ENCODE measurements at places on chromosomes 4 and X. TPM values are rescaled to one million over a fixed set of nuclear protein-coding genes. Genes with fewer than 3 reads are reported as not detected.

DNA sequence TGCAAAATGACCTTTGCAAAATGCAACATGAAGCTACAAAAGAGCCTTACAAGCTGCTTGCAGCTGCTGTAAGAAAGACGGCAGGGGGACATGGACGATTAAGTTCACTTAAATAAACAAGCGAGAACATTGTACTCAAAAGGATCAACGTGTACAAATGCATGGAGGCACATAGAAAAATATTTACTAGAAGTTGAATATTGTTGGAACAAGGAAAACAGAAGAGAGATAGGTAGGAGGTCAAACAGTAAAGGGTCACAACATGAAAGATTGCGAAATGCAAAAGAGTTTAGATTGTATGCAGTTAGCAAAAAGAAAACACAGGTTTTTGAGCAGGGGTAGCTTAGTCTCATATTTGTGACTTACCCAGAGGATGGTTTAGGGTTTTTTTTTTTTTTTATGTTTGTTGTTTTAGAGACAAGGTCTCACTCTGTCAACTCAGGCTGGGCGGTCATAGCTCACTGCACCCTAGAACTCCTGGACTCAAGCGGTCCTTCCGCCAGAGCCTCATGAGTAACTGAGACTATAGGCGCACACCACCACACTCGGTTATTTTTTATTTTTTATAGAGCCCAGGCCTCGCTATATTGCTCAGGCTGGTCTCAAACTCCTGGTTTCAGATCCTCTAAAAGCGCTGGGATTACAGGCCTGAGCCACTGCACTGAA, 1.4 kb upstream of the PHF8 start:
- DNase-seq: no peak

Gene STAP1
- 47.5 TPM for total RNA-seq

DNA sequence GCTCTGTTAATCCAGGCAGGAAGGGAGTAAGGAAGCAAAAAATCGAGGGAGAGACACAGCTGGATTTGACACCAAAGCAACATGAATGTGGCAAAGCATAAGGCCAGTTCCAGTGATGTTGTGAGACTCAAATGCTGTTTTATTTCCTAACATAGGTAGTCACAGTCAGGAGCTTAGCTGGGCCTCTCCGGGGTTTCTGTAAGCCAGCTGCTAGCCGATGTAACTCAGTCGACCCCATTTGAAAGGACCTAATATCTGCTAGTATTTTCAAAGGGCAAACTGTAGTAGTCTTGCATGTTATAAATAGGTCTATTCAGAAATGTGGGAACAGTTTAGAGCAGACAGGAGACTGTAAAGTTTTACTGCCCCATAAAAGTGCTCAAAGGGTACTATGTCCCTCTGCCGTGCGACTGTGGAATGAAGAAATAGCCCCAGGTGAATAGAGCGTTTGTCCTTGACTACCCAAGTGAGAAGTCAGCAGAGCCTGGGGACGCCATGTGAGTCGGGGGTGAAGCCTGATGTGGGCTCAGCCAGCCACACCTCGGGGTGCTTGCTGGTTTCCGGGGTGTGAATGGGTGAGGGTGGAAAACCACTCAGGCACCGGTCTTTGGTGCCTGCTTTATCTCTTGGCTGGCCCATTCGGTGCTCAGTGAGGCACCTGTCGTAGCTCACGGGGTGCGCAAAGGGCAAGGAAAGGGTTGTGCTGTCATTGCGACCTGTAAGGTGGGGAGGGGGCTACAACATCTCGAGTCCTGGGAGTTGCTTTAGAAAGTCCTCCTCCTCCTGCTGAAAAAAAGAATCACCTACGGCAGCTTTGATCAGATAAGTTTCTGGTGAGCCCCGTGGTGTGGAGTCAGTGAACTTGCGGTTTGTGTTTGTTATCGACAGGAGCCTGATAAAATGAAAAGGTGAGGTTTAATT, 745 bp downstream of the TRIM2 start:
- DNase-seq: peak; percentile 67

Gene SFRP2
- not detected for total RNA-seq

DNA sequence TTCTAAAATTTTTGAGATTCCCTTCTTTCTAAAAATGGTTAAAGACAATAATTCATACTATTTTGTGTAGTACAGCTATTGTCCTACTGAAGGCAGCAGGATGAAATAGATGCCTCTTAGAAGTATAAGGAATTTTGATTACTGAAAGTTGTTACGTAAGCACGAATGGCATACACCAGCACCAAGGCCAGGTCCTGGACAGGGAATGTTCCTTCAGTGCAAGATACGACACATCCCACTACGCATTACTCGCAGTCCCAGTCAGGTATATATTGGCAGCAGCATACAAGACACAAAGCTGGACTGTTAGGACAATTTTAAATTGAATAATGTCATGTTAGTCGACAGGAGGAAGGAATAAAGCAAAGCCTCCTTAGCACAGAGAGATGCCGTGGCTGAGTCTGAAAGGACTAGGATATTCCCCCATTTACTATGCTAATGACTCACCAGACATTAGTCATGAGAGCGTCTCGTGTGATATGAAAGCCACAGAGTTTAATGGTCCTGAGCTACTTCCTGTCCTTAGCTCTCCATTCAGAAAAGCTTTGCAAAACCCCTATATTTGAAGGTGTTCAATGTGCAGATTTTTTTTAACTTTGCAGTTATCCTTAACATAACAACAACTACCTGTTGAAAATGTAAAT, 504.3 kb downstream of the FAM133A start:
- DNase-seq: no peak

GRCh38 chrX:39903937-39904336, 193.8 kb downstream of the BCOR start:
- no peak for DNase-seq

- DNase-seq: no peak
These were observed 7.5 kb upstream of the HAUS7 start for GRCh38 chrX:153477901-153478300.

DNA sequence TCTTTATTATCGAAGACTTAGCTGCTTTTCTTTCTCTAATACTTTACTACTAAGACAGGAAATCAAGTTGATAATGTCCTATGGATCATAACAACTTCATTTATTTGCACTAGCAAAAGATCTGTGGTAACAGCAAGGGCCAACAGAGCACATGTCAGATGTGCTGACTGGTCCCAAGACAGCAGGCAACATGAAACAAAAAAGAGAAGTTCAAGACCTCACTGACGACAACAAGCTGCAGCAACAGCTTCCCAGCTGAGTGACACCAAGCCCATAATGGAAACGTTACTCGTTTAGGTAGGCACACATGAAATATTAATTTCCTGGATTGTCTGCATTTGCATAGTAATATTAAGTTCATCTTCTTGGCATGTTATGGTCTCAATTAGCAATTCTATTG, 126.9 kb downstream of the UNC5C start:
- DNase-seq: no peak

DNA sequence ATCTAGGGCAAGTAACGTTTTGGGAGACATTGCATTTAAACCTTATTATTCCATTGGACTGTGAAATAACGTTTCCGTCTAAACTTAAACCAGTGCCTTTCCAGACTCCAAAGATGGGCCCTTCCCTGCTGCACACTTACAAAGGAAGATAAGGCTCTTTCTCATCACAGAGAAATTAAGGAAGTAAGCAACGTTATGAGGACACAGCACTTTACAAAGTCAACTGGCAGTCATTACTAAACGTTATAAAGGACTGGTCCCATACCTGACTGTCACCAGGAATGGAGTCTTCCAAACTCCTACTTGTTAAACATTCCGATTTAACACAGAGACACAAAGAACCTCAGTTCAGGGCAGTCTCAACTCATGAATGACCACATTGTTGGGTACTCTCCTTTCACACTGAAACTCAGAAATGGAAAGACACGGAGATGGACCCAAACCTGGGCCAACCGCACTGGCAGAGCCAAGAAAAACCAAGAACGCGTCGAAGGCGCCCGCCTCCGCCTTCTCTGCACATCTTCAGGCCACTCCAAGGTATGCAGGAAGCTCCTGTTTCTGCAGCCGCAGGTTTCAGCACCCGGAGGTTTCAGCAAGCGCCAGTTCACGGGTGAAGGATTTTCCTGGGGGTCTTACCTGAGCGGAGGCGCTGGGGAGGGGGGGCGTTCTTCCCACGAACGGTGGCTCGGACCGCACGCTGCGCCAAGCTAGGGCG, 670 bp downstream of the PAPSS1 start:
- DNase-seq: peak; percentile 78

Gene TEX13D
- total RNA-seq: 2.0 TPM

GRCh38 chrX:133834771-133835170, 150.6 kb downstream of the GPC3 start:
- DNase-seq: no peak

- no peak for DNase-seq
These were observed 31.1 kb downstream of the STK32B start for GRCh38 chr4:5082376-5082775.

GRCh38 chr4:168716406-168717129, 219.7 kb downstream of the PALLD start:
- DNase-seq: no peak

DNA sequence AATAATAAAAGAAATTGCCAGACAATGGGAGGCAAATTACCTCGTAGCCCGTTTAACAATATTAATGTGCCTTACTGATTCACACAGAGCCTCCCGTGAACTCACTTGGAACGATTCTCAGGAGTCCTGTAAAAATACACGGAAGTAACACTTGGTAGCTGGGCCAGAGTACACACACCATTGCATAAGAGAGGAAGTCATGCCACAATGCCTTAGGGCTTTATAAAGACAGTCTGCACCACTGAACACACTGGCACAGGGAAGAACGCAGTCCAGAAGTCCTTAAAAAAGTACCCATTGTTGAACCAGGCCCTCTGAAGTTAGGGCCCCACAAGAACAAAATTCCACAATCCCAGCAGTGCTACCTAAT, 15.1 kb downstream of the SLC2A9 start:
- DNase-seq: peak; percentile 62

GRCh38 chrX:151039351-151039750, 56.2 kb downstream of the HMGB3 start:
- no peak for DNase-seq

DNA sequence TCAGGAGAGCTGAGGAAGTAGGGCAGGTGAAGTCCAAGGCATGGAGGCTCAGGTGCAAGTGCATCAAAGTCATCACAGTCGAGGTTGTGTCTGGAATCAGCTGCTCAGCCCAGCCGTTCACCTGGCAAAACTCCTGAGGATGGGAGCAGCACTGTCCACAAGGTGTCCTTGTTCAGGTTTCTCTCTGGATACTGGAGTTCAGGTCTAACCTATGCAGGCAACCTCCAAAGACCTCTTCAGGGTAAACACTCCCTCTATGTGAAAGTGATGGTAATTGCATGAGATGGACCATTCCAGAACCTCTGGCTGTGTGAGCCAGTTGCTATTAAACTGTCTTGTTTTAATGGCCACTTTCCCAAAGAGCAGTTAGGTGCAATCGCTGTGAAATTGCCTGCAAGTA, 120.2 kb upstream of the PSAPL1 start:
- no peak for DNase-seq

DNA sequence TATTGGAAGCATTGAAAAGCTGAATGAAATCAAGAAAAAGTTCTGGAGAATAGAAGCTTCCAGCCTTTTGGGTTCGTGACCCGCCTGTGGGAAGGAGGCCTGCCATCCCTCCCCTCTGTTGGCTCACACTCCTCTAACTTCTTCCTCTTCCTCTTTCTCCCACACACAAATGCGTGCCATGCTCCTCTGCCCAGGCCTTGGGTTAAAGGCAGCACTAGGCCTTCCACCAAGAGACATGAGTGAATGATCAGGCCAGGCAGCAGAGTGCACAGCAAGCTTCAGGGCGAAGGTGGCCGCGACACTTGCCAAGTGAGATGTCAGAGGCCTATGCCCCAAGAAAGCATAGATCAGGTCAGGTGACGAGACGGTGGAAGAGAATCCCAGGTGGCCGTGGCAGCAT, 38.4 kb downstream of the FAM193A start:
- no peak for DNase-seq

DNA sequence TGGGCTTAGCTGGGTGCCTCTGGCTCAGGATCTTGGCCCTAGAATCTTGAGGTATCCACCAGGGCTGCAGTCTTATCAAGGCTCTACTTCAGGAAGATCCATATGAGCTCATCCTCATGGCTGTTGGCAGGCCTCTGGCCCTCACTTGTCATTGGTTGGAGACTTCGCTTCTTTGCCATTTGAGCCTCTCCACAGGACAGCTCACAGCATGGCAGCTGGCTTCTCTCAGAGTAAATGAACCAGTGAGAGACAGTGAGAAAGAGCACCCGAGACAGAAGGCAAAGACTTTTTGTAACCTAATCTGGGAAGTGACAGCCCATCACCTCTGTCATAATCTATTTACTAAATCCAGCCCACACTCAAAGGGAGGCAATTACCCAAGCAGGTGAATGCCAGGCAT, 236.8 kb downstream of the GPAT3 start:
- no peak for DNase-seq

- no peak for DNase-seq
These were observed 47.1 kb downstream of the SORBS2 start for GRCh38 chr4:185764876-185765275.

- no peak for DNase-seq
These were observed 64.0 kb upstream of the PRKX start for GRCh38 chrX:3777416-3777815.

Gene TACR3
- total RNA-seq: not detected

DNA sequence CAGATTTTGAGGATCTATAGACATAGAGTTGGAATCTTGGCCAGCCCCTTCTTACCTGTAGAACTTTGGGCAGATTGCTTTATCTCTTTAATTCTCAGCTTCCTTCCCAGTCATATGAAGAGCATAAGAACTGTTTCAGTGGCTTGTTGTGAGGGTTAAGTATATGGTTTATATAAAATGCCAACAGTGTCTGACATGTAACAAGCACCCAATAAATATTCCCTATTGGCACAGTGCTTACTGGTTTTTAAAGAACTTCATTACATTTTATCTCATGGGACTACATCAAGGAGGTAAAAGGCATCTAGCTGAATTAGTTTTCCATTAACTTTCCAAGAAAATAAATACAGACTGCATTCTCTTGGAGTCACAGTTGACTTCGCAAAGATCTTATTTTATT, 106.7 kb upstream of the LIMCH1 start:
- no peak for DNase-seq

Gene GABRE
- not detected for total RNA-seq

DNA sequence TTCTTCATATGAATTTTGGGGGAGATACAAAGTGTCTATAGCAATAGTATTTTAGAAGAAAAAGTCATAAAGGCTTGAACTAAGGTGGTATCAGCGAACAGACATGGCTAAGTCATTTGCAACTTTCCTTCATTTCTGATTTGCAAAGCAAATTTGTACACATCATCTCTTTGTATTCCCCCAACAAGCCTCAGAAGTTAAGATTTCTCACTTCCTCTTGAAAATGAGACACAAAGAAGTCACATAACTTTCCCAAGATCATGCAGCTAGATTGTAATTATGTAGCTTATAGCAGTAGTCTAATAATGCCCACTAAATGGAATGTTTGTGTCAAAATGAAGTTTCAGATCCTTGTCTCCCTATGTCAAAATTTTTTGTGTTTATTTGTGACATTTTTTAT, 709.8 kb upstream of the HS3ST1 start:
- no peak for DNase-seq

GRCh38 chr4:71595576-71596108, 188.2 kb downstream of the GC start:
- DNase-seq: no peak

- no peak for DNase-seq
These were observed 25.5 kb downstream of the HMX1 start for GRCh38 chr4:8846046-8846720.

Gene TMEM150C
- total RNA-seq: not detected

Measured in Karpas-422 (cell line).